ENCODE measurements at places on chromosomes 3 and 15. TPM values are rescaled to one million over a fixed set of nuclear protein-coding genes. Genes with fewer than 3 reads are reported as not detected.

- no peak for DNase-seq
Measured at GRCh38 chr3:56787784-56788256, 13.9 kb downstream of the ARHGEF3 start.

DNA sequence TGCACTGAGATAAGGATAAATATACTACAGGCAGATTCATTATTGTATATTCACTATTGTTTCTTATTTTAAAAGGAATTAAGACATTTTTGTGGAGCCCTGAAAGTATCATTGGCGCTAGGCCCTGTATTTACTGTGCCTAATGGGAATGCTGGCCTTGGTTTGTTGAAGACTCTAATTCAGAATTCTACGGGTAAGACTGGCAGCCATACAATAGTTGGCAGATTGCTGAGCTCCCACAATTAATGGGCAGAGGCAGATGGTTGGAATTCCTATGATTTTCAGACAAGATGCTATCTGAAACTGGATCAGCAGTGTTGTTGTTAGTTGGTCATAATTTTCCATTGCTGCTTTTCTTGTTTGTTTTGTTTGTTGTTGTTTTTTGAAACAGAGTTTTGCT, 14.7 kb downstream of the PGBD4 start:
- DNase-seq: no peak

DNA sequence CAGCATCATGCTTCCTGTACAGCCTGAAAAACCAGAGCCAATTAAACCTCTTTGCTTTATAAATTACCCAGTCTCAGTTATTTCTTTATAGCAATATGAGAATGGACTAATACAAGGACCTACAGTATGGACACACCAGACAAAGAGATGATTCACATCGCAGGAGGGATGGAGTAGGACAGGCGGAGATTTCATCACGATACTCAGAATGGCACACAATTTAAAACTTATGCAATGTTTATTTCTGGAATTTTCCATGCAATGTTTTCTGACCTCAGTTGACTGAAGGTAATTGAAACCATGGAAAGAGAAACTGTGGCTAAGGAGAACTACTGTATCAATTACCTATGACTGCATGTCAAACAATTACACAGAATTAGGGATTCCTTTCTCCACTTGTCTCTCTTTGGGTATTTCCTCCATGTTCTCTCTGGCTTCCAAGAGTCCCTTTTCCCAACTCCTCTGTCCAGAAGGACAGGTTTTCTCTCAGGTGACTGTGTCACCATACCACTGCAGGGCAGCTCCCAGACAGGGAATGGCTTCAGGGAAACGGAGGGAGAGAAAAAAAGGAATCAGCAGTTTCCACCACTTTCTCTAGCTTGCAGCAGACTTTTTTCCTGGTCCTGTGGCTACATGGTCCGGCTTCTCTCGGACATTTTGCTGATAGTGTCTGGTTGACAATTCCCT, 3.0 kb upstream of the ANO10 start:
- DNase-seq: no peak

GRCh38 chr3:37173806-37174205, 576 bp downstream of the LRRFIP2 start:
- DNase-seq: no peak

The ESYT3 gene
- 3.5 TPM for total RNA-seq

DNA sequence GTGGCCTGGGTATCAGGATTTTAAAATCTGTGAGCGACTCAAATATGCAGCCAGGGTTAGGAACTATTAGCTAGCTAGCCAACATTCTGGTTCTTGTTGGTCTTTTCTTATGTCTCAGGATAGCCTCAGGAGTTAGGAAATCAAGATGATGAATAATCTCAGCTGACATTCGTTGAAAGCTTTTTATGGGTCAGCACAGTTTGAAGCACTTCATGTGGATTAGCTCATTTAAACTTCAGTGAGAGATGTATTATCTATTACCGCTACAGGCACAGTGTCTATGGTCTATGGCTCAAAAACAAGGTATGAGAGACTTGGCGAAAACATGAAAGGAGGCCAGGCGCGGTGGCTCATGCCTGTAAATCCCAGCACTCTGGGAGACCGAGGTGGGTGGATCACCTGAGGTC, 187.5 kb upstream of the THRB start:
- DNase-seq: no peak

DNA sequence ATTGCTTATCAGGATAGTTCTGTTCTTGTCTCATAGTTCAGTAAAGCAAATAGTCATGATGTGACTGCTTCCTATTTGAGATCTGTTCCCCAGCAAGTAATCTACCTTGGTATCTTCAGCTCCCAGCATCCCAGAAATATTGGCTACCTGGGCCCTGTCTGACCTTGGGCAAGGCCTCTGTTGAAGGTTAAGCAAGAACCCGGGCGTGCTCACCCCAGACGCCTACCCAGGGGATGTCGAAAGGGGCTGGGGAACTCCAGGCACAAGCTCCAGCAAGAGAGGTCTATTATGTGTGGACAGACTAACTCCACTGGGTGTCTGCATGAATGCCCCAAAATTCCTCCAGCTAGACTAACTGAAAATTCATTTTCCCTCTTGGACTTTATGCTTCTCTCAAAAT, 37.3 kb upstream of the IGF1R start:
- no peak for DNase-seq

The AP3B2 gene
- total RNA-seq: 14.4 TPM

The PLA2G4D gene
- not detected for total RNA-seq

GRCh38 chr3:194350726-194351071, 429 bp downstream of the CPN2 start:
- no peak for DNase-seq

The RSRC1 gene
- total RNA-seq: 50.6 TPM

- no peak for DNase-seq
Measured at GRCh38 chr3:6526861-6527260, 334.1 kb upstream of the GRM7 start.

The DUOX2 gene
- total RNA-seq: 0.53 TPM

- DNase-seq: no peak
Measured at GRCh38 chr3:77150028-77150427, 110.1 kb downstream of the ROBO2 start.

The UBXN7 gene
- 102 TPM for total RNA-seq

The GNL3 gene
- total RNA-seq: 94.0 TPM

DNA sequence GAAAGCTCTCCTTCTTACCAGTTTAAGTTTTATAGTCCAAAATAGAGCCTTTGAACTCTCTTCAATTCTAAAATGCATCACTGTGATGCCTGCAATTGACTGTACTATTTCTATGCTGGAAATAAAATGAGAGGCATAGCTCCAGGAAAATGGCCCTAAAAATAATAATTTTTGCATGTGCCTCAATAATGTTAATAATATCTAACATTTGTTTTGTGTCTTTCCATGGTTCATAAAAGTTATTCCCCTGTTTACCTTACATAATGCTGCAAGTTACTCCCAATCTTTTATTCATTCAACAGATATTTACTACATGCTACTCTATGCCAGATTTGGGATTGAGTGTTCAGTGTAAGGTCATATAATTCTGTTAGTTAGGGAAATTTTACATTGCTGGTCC, 574.0 kb downstream of the RBMS3 start:
- DNase-seq: no peak

The GABRG3 gene
- total RNA-seq: 0.24 TPM

The ERICH6 gene
- not detected for total RNA-seq

DNA sequence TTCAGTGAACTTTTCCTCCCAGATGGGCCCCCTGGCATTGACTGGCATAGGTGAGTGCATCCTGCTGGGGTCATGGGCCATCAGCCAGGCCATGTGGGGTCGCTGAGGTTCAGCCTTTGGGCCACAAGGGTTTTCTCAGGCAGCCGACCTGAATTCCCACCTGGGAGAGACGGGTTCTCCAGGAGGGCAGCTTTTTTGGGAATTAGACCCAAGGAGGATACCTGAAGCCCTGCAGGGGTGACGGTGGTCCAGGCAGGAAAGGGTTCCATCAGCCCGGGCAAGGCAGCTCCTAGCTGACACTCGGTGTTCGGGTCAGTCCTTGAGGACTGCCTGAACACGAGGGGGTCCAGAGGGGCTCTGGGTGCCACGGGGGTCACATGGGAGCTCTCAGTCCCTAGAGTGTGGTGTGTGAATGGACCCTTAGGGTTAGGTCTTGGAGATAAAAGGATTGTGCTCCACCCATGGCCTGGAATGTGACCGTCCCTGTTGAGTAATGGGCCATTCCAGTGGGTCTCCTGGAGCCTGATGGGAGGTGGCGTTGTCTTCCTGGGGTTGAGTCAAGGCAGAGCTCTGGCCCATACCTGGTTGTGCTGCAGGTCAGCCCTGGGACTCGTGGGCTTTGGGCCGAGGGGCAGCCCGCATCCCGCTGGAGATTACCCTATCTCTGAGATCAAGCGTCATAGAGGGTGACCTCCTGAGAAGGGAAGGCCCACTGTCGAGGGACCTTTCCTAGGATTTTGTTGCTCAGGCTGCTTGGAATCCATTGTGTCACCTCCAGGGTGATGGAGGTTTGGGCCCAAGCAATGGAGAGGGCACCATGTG, 192.8 kb downstream of the UBE3A start:
- DNase-seq: no peak

The TLR9 gene
- not detected for total RNA-seq

DNA sequence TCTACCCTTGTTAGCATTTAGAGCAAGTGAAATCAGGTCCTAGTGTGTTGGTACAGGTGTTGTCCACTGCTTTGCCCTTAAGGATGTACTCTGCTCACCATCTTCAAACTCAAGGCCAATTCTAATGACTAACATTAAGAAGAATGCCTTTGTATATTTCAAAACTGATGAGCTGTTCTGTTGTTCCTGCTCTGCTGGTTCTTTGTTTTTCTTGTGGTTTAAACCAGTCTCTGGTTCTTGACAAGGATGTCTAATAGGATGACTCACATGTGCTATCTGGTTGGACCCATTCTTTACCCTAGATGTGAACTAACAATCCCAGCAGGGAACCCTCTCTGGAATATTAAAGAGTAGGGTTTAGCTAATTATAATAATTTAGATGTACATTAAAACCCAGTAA, 17.3 kb downstream of the ABHD5 start:
- DNase-seq: no peak

DNA sequence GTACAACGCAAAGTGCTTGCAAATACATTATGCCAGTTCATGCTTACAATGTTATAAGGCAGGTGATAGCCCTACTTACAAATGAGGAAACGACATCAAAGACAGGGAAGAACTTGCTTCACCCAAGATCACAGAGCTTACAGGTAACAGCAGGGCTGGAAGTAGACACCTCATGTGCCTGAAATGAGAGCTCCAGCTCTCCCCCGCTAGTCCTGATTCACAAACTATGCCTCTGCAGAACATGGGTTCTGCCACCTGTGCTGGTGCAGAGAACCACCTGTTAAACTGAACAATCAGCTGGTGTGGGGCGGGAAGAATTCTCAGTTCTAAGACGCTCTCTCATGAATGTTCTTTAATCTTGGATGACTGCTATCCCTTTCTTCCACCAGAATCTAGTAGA, 7.4 kb downstream of the RBSN start:
- no peak for DNase-seq

- DNase-seq: no peak
Measured at GRCh38 chr3:169665264-169666075, 2.0 kb upstream of the MECOM start.

DNA sequence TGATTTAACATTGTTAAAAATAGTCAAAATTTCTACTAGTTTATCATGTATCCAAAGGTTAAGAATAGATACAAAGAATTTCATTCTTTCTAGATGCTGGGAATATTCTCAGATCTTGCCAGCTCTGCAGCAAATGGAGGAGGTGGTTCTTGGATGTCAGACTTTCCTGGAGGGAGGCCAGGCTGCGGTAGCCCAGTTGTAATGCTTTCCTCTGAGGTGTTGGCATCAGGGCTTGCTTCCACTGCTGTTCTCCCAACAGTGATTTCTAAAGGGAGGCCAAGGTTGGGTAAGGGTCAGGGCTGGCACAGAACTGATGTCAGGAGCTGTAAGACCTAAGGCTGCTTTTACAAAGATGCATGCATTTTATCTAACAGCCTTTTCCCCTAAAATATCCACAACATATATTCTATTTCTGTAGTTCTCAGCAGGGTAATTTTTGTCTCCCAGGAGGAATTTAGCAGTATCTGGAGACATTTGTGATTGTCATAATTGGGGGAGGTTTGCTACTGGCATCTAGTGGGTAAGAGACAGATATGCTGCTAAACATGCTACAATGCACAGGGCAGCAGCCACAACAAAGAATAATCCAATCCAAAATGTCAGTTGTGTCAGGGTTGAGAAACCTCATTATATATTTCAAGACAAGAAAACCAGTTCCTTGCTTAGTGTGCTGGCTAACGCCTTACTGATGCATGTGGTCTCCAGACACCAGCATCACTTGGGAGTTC, 42.0 kb upstream of the SPTSSB start:
- no peak for DNase-seq

The SLC28A2 gene
- 1.2 TPM for total RNA-seq

- no peak for DNase-seq
Measured at GRCh38 chr15:40125950-40126349, 17.3 kb upstream of the BMF start.

GRCh38 chr15:49439678-49440395, 16.8 kb downstream of the FGF7 start:
- no peak for DNase-seq

DNA sequence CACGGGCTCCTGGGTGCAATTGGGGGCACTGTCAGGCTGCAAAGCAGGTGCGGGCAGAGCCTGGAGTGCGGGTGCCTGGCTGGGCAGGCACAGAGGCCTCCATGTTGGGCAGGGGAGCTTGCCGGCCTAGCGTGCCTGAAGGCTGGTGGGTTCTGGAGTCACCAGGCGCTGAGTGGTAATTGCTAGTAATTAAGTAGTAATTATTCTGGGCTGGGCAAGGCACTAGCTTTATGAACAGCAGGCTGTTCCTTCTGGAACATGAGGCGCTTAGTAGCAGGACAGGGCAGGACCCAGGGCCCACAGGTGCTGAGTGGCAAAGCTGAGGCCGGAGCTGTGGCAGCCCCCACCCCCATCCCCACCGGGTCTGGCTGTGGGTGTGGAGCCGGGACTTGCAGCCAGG, 25.3 kb downstream of the PLXNA1 start:
- DNase-seq: no peak

GRCh38 chr3:14303336-14304100, 98.9 kb upstream of the SLC6A6 start:
- no peak for DNase-seq

The TNNC1 gene
- total RNA-seq: 3.6 TPM

The CSTA gene
- total RNA-seq: not detected

Data from progenitor cell of endocrine pancreas (in vitro differentiated cells).